CD4-positive, alpha-beta T cell (primary cell): ENCODE measurements at places on chromosomes 11 and 22.

DNA sequence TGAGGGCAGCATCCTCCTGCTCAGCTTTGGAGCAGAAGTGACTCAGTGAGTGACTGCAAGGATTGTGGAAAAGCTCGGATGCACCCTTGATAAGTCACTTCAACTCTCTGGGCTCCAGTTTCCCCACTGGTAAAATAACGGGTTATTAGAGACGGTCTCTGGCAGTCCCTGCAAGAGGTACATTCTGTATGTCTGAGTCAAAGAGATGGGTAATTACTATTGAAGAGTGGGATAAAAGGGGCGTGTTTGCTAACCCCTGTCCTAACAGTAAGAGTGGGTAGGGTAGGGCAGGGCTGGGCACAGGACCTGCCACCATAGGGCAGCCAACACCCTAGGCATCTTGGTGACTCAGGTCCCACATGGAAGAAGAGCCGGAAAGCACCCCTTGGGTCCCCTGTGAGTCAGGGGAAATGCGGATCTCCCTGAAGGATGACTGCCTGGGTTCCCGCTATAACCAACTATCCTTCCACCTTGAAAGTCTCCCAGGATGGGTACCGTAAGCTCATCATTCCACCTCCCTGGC lies 7.3 kb upstream of the AHNAK start:
- peak; percentile 68 for DNase-seq

- no peak for DNase-seq
Measured at GRCh38 chr11:86275493-86276370, 26.3 kb upstream of the HIKESHI start.

GRCh38 chr11:2725368-2726300 lies 25.8 kb upstream of the KCNQ1OT1 start:
- DNase-seq: no peak

GRCh38 chr11:97965849-97966646 lies 1054.7 kb upstream of the CNTN5 start:
- no peak for DNase-seq

DNA sequence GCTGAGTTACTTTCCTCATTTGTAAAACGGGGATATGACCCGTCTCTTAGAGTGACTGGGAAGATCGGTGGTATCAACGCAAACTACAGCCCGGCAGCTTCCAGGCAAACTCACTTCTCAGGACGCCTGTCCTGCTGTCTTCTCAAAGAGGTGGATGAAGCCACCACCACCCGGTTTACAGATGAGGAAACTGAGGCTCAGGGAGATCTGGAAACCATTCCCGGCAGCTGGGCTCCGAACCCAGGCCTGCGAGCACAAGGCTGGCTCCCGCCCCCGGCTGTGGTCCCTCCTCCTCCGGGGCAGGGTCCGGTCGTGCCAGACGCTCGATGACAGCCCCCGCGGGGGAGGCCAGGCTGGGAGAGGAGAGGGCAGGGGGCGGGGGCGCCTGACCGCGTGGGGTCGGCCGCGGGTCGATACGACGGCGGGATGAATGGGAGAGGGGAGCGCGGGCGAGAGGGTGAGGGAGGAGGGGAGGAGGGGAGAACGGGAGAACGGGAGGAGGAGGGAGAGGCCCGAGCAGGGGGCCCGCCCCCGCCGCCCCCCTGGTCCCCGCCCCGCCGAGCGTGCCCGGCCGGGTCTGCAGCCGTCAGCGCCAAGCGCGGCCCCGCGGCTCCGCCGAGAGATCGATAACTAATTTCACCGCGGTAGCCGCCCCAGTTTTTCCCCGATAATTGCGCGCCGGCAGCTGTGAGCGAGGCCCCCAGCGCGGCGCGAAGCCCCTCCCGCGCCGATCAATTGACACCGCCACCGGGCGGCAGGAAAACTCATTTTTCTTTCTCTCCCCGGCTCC lies 14.0 kb downstream of the IGLL1 start:
- no peak for DNase-seq

GRCh38 chr22:50061141-50061823 lies 3.2 kb upstream of the TTLL8 start:
- DNase-seq: no peak
